Stimulated activated CD8-positive, alpha-beta memory T cell treated with anti-CD3 and anti-CD28 coated beads, Interleukin-7, amount 100 ng/mL, for 1 hour (primary cell): ENCODE measurements at places on chromosomes 12 and 14.

DNA sequence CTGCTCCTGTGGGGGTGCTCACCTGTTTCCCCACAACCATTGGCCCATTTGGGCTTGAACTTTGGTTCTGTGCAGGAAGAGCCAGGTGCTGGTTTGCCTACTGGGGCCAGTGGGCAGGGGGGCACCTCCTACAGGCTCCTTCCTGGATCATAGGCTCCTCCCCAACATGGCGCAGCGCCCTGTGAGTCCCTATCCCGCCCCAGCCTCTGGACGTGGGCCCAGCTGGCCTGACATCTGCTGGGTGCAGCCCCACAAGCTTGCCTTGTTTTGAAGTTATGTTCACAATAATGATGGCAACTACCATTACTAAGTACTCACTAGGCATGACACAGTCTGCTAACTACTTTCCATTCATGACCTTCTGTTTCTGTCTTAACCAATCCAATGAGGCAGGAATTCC, 147.8 kb downstream of the RBM19 start:
- DNase-seq: no peak

DNA sequence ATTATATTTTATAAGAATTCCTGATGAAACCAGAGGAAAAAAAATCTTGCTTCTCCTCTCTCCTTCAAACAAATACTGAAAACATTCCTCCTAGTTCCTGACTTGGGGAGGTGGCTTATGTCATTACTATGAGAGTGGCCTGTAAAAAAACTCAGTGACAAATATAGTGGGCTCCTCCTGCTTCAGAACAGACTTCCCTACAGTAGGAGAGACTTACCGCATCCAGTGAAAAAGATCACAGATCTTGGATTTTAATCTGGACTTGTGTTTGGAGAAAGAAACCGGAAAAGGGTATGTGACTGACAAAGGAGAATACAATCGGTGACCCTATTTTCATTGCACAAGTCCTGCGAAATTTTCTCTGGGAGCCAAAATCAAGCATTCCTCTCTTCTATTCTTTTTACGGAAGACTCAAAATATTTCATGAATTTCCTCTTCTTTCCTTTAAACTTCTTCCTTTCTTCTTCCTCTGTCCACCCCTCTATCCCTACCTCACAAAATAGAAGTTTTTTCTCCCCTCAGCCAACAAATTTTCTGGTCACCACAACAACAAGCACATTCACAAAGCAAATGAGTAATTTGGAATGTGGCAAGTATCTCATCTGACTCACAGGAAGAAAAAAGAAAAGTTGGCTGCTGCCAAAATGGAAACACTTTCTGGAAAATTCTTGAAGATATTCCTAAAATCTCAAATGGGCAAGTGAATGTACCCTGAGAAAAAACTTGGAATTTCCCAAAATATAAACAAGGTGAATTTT, 185.1 kb upstream of the CDKN3 start:
- DNase-seq: no peak

DNA sequence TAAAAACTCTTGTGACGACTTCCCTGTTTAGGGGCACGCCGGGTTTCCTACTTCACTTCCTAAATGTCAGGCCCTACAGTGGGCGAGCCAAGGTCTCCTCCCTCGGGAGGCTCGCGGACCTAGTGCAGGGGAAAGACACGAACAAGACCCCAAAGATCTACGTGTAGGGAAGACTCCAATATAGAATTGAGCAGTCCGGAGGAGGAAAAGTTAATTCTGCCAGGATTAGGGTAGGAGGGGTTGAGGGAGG, 564 bp downstream of the ATXN3 start:
- no peak for DNase-seq

GRCh38 chr12:97075161-97075933, 168.3 kb downstream of the NEDD1 start:
- DNase-seq: no peak

GRCh38 chr14:89267656-89268055, 149.4 kb downstream of the FOXN3 start:
- no peak for DNase-seq

GRCh38 chr12:105100998-105101397, 6.5 kb upstream of the WASHC4 start:
- DNase-seq: no peak

DNA sequence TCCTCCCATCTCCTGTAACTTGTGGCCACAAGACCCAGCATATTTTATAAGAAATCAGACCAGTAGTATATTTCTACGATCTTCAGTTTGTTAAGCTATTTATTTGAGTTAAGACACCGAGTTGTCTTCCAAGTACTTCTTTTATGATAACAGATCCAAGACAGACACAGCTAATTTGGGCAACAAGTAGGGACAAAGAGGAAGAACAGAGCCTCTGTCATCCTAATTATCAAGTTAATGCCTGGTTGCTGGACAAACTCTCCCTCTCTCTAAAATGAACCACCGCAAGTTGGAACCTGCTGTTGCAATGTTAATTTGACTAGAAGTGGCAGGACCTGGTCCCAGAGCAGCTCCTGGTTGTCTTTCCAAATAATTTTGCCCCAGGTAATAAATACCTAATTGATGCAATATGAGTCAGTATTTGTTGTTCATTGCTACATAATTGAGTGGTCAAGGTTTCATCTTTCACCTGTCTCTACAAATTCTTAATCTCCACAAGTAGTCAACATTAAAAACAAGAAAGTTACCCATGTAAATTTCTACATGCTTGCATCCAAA, 323.7 kb downstream of the PAWR start:
- no peak for DNase-seq

- DNase-seq: no peak
These were observed at the start of gene UNC79 for GRCh38 chr14:93430315-93431035. UNC79 (plus strand) TSS chr14:93430939; CDS start chr14:93431030, 91 bp downstream.

DNA sequence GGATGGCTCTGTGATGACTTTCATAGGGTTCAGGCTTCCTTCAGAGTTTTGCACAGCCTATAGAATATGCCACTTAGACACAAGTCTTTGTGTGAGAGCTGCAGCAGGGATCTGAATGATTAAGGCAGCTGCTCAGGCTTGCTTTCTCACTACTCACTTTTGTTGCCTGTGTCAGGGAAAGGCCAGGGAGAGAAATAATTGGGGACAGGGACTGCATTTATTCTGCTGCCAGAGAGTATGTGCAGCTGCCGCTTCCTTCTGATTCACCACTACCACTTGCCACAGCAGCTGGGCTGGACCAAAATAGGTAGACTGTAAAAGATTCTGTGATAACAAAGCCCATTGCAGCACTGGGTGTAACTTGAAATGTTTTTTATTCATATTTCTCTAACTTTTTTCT, 49.7 kb downstream of the TRMT5 start:
- DNase-seq: no peak

GRCh38 chr12:126069549-126070165, 1004.4 kb downstream of the AACS start:
- no peak for DNase-seq

DNA sequence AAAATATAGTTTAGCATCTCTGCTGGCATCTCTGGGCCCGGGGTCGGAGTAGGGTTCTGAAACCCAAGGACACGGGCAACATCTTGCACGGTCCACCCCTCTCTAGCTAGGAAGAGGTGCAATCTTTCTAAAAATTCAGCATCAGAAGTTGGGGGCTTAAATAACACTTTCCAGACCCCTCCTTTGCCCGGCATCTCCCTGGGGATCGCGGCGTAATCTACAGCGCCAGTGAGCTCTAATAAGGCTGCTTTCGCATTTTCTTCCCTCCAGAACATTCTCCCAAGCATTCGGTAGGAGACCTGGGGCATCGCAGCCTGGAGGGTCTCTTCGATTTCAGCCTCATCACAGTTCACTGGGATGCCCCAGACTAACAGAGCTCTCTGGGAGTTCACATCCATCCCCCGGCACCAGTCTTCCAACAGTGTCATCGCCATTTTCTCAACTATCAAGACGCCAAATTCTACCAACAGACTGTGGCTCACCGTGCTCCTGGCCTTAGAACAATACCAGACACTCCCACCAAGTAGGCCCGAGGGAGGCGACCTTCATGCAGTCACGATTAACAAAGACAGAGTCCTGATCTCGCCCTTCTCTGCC, 880 bp downstream of the PNMA1 start:
- DNase-seq: no peak

DNA sequence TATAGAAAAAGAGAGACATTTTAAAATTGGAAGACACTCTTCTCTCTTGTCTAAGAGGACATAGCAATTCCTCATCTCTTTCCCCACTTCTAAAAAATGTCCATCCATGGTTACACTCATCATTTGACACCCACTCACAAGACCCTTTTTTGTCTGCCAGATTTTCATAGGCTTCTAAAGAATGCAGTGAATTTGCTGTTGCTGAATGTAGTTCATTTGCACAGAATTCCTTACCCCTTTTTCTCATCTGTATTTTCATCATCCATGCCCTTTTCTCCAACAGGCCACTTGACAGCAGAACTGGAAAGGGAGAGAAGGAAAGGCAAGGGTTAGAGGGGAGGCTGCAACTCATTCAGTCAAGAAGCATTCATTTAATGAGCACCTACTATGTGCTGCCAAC, 128.0 kb downstream of the NUAK1 start:
- DNase-seq: no peak

- DNase-seq: no peak
These were observed 168.9 kb upstream of the RASSF8 start for GRCh38 chr12:25789541-25789944.

DNA sequence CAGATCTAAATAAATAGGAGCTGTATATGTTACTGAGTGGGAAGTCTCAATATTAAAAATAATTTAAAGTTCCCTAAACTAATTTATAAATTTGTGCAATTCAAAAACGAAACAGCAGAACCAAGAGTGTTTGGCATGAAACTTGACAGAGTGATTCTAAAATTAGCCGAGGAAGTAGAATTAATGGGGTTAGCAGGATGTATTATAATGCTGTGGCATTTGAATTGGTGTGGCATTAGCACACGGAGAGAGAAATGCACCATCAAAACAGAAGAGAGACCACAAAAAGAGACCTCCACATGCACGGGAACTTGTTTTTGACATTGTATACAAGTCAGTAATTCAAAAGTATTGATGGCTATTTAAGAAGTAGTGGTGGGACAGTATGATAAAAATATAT, 366.0 kb upstream of the RGS6 start:
- DNase-seq: no peak

GRCh38 chr12:31466768-31467167, 124.2 kb downstream of the DENND5B start:
- DNase-seq: no peak

DNA sequence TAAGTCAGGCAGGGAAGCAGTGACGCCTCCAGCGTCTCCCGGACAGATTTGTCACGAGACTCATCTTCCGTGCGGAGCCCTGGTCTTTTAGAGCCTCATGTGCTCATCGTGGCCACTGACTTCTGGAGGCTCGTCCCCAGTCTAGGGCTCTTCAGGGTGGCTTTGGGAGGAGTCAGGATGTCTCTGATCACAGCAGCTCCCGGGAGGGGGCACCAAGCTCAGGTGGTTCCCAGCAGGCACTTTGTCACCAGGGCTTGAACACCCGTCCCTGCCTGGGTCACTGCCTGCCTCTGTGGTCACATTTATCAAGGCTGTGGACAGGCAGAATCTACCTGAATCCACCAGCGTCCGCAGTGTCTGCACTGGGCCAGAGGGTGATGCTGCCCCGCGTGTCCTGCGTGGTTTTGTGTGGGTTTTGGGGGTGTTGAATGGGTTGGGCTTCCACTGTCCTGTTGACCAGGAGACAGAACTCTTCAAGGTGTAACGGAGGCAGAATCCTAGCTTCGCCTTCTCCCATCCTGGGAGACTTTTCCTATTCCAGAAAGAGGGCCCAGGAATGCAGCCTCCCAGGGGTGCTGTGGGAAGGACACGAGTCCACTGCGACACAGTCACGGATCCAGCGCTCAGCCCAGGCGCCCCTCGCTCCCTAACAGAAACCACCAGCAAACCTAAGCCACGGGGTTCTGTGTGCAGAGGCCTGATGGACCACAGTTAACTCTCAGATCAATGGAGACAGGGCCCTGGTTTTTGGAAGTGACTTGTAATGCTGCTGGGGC, 132.3 kb downstream of the ADGRD1 start:
- DNase-seq: no peak
